Stimulated activated CD4-positive, alpha-beta T cell treated with anti-CD3 and anti-CD28 coated beads, Interleukin-4, amount 100 ng/mL, for 4 hours (primary cell): ENCODE measurements at places on chromosomes 3 and 15.
A peak's percentile ranks its signal among the peaks of the same experiment; 100 is the strongest.

GRCh38 chr15:47609693-47610092 lies 107.6 kb upstream of the SEMA6D start:
- no peak for DNase-seq

GRCh38 chr15:92142242-92143232 lies 251.1 kb upstream of the ST8SIA2 start:
- no peak for DNase-seq

DNA sequence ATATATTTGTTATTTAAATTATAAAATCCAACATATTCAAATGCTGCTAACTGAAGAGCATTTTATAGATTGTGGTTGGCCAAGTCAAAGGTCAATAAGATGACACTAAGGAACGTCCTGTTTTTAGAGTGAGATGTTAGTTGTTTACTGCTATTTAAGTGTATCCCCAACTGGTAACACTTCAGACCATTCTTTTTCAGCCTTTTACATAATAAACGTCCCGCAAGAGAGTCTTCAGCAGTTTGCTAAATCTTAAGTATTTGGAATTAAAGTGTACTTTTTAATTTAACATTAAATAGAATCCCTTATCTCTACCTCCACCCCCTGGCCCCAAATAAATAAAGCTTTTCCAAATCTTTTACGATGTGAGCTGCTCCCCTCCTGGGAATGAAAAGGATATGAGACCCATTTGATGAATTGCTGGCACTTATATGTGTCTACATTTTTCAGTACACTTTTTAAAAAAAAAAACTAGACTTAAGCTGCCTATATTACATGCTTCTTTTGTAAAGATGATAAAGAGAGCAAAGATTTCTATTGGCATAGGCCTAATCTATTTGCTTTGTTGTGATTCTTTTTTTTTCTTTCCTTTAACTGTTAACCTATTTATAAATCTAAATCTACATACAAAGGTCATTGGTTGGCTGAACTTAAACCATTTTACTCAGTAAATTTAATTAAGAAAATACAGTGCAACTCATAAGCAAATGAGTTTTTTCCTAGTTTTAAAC lies 101.8 kb upstream of the SKOR1 start:
- no peak for DNase-seq

DNA sequence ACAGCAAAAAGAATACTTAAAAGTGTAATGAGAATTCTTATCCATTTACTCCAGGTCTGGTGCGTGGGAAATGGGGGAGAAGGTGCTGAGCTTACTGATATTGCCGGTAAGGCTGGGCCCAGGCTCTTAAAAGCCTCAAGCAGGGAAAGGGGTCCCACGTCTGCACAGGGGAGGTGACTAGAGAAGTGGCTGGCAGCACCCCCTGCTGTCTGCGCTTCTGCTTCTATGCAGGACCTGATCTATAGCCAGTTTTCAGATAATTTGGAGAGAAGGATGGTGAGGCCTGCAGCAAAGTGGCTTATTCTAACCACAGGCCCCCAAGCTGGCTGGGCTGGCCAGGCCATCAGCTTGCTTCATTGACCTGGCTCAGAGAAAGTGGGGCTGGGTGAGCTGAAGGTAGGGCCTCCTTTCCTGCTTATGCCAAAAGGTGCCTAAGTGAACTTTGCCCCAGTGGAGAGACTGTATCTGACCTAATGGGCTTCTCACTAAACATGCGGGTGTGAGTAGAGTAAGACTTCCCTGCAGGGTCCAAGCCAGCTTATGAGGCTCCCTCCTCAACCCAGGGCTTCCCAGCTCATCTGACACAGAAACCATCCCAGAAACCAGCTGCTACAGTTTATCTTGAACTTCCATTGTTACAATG lies 30.9 kb upstream of the ATP1B3 start:
- peak; percentile 6 for DNase-seq

GRCh38 chr3:50405249-50405648 lies 45.9 kb upstream of the TMEM115 start:
- peak; percentile 1 for DNase-seq

GRCh38 chr15:45715528-45715927 lies 80.7 kb downstream of the SQOR start:
- no peak for DNase-seq

DNA sequence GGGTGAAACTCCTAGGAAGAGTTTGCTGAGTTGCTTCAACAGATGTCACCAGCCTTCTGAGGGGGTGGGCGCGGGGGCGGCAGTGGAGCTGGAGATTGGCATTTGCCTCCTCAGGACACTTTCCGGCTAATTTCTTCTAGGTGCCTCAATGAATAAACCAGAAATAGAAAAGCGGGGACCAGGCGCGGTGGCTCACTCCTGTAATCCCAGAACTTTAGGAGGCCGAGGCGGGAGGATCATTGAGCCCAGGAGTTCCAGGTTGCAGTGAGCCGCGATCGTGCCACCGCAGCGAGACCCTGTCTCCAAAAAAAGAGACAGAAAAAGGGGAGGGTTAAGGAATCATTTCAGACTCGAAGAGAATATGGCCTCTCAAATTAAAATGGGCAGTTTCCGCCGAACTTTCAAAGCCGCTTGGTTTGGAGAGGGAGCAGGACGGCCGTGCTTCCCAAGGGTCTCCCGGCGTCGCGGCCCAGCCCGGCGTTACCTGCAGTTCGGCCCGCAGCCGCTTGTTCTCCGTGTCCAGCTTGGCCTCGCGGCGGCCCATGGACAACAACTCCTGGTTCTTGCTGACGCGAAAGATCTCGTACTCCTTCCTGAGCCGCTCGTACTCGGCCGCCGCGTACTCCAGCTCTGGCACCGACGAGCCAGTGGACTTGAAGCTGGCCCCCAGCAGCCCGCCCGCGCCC lies 587 bp downstream of the NPHP3 start:
- peak; percentile 4 for DNase-seq

GRCh38 chr15:36256404-36256807 lies 323.0 kb upstream of the CDIN1 start:
- no peak for DNase-seq

GRCh38 chr3:120622870-120623726 lies 27.0 kb downstream of the NDUFB4 start:
- no peak for DNase-seq

DNA sequence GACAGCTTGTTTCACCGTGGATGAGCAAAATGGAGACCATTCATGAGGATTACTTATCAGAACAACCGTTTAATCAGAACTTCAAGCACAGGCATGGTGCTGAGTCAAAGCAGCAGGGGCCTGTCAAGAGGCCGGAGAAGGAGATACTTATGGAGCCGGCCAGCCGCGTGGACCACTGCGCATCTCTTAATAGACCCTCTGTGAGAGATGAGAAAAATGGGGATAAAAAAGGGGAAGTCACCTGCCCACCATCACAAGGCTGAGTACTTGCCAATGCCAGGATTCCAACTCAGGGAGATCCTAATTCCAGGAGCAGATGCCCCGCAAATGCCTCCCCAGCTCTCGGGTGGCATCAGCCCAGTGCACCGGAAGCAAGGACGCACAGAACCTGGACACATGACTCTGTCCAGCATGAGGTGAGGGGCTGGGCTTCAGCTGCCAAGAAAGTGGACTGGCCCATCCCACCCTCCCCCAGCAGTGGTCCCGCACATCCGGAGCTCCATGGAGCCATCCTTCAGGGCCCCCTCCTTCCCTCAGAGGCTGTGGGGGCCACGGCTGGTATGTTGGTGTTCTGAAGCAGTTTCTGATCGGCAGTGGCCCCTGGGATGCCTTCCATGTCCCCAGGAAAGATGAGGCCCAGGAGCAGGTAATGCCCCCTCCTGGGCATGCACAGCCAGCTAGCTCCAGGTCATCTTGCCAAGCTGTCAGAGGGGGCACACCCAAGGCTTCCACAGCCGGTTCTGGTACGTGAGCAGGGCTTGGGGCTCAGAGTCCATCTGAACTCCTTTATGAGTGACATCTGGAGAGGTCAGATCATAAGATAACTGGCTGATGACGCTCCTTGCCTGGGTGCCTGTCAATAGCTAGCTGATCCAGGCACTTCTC lies 143.8 kb downstream of the ATP10A start:
- DNase-seq, result no peak

DNA sequence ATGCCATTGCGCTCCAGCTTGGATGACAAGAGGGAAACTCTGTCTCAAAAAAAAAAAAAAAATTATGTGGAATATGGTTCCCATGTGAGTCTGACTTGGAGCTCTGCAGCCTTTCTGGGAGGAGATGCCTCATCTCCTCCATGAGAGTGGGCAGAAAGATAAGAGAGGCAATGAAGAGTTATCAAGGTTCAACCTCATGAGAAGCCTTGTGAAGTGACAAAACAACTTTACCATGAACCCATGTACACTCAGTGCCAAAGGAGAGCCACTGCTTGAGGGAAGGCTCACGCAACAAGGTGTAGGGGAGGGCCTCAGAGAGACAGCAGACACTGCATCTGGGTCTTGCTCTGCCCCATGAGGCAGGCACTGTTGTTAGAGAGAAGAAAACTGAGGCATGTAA lies 75.7 kb downstream of the CD200R1L start:
- DNase-seq, result no peak

- DNase-seq, result no peak
Measured at GRCh38 chr3:188939814-188940572, 231.8 kb upstream of the TPRG1 start.

DNA sequence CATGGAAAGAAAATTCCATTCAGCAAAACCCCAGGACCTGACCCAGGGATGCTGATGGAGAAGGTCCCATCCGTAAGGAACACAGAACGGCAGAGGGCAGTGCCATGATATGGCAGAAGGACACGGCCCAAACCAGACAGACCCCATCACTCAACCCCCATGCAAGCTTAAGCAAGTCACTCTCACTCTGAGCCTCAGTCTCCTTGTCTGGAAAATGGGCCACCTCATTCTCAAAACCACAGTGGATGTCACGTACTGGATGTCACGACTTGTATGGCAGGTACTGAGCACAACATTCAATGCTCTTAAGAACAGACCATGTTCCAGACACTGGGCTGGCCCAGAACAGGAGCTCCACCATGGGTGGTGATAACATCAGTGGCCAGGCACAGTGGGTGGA lies 90.4 kb downstream of the NUP210 start:
- DNase-seq, result no peak

- DNase-seq, result peak; percentile 51
Measured at GRCh38 chr15:63601026-63601703, 4.0 kb downstream of the FBXL22 start.

DNA sequence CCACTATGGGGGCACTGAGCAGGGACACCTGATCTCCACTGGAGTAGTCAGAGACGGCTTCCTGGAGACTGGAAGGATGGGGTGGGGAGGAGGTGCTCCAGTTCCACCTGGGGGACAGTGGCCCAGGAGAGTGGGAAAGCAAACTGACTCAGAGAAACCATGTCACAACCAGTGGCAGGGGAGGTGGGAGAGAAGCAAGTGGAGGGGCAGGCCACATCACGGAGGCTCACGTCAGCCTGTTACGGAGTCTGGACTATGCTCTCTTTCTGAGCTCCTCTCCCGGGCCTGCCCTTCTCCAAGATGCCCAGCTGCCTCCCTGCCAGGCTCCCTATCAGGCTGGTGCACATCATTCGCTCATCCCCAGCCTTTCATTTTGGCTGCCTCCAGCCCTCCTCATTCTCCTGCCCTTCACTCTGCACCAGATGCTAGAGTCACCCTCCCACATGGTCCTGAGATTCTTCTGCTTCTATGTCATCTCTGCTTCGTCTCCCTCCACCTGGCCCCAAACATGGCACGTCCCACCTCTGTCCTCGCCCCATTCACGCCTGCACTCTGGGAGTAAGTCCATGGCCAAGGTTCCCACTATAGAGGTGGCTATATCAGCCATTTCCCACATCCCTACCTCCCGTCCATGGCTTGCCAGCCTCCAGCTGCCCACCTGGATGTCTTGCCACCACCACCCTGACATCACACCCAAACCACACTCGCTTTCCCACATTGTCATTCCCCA lies 100.3 kb downstream of the ADCY5 start:
- no peak for DNase-seq

GRCh38 chr15:94253742-94254141 lies 22.4 kb downstream of the MCTP2 start:
- no peak for DNase-seq

- DNase-seq, result no peak
Measured at GRCh38 chr3:67450153-67450552, 204.3 kb downstream of the SUCLG2 start.

DNA sequence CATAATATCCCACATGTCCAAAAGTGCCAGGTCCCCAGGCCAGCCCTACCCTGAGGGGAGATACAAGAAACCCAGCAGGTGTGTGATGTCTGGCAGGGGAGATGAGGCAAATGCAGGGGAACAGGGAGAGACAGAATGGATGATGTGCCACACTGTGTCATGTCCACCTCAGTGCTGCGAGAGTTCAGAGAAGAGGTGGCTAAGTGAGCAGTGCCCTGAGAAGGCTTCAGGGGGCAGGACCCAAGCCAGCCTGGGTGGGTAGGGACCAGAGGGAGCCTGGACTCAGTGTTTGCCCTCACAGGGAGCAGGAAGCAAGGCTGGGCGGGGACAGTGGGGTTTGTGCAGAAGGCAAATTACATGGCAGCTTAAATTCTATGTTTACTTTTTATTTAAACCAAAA lies 61.2 kb downstream of the KLHL6 start:
- no peak for DNase-seq

- DNase-seq, result no peak
Measured at GRCh38 chr3:172303181-172303580, 145.1 kb downstream of the GHSR start.

DNA sequence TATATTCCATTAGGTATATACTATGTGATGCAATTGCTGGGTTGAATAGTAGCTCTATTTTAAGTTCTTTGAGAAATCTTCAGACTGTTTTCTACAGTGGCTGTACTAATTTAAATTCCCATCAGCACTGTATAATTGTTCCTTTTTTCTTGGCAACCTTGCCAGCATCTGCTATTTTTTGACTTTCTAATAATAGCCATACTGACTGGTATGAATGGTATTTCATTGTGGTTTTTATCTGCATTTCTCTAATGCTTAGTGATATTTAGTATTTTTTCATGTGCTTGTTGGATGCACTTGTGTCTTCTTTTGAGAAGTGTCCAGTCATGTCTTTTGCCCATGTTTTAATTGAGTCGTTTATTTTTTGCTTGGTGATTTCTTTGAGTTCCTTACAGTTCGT lies 145.1 kb upstream of the PLSCR5 start:
- no peak for DNase-seq
